ENCODE measurements at places on chromosomes 2 and 18.
A peak's percentile ranks its signal among the peaks of the same experiment; 100 is the strongest.

- DNase-seq: no peak
Observed at GRCh38 chr2:71824436-71824835, 323.2 kb downstream of the CYP26B1 start.

DNA sequence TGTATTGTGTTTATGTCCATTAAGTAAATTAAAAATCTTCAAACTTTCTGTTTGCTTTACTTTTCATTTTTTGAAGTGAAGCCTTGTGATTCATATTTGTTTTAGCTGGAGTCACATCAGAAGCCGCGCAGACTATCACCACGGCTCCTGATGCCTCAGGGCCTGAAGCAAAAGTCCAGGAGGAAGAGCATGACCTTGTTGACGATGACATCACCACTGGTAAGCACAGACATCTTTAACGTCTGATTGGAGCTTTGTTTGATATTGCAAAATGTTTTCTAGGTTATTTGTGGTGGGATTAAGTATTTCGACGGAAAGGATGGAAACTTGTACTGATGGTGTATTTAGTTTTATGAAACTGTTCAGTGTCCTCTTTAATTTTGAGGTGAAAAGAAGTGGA is 164.8 kb downstream of the WDR7 start:
- no peak for DNase-seq

DNA sequence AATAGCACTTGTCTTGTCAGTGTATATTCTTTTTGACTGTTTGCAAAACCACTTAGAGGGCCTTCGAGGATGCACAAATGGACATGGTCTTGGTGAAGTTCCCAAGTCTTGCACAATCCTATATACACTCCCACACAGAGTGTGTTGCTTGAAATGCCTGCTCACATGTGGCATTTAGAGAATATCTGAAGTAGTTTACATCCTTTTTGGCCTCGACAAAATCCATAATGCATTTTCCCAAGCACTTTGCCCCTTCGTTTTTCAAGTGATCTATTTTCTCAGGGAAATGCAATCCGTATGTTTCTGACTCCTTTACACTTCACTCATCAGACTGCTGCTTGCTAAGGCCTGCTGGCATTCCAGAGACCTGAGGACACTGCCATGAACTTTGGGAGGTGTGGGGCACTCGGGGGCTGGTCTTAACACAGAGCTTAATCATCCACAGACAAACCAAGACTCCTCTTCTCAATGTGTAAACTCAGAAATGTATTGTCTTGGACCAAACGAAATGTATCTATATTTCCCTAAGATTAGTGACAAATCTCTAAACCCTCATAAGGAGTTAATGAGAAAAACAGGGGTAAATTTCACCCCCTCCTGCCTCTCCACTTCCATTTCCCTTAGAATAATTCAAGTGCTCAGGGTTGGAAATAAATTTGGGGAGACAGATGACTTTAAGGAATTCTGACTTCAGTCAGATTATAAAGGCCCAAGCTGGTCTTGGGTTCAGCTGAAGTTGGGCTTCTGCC is 219.3 kb upstream of the APCDD1 start:
- no peak for DNase-seq

GRCh38 chr18:35506024-35506712 is 8.4 kb upstream of the INO80C start:
- no peak for DNase-seq

- no peak for DNase-seq
Observed at GRCh38 chr2:170847716-170848115, 31.0 kb downstream of the GAD1 start.

DNA sequence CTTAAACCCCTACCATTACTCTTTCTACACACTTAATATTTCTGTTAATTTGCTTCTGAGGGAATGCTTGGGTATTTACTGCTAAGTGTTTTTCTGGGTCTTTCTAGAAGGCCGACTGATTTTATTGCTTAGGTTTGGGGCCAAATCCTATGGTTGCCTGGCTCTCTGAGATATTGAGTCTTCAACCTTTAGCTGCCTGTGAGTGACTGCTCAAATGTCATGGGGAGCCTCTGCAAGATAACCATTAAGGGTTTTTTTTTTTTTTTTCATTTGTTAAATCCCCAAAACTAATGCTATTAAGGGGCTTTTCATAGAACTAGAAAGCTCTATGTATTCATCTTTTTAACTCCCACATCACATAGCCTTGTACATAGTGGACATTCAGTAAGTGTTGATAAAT is 5.0 kb downstream of the OSBPL6 start:
- no peak for DNase-seq

GRCh38 chr2:35220461-35220860 is 1135.1 kb upstream of the CRIM1 start:
- no peak for DNase-seq

GRCh38 chr2:203811491-203812221 is 55.9 kb upstream of the CTLA4 start:
- peak; percentile 69 for DNase-seq

- peak; percentile 81 for DNase-seq
Observed at GRCh38 chr18:12934454-12935071, 13.2 kb upstream of the SEH1L start.

- DNase-seq: no peak
Observed at GRCh38 chr18:24785019-24785418, 324.6 kb downstream of the HRH4 start.

DNA sequence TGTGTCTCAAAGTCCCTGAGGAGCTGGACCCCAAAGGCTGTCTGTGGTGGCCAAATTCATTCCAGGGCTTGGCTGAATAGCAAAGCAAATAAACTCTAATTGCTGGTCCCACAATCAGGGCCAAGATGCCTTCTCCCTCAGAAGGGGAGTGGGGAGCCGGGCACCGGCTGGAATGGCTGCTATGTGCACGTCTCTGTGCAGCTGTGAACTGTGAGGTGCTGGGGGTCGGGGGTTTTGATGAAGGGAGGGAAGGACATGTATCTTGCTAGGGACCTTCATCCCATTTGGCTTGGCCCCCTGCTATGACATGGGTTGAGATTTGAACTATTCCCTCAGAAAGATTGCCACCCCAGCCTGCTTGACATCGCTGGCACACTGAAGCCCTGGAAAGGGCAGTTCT is 60.4 kb downstream of the CIB4 start:
- DNase-seq: no peak

GRCh38 chr2:26469092-26469710 is 8.7 kb downstream of the OTOF start:
- DNase-seq: peak; percentile 14

GRCh38 chr2:131035112-131035825 is 58.0 kb downstream of the FAM168B start:
- no peak for DNase-seq

DNA sequence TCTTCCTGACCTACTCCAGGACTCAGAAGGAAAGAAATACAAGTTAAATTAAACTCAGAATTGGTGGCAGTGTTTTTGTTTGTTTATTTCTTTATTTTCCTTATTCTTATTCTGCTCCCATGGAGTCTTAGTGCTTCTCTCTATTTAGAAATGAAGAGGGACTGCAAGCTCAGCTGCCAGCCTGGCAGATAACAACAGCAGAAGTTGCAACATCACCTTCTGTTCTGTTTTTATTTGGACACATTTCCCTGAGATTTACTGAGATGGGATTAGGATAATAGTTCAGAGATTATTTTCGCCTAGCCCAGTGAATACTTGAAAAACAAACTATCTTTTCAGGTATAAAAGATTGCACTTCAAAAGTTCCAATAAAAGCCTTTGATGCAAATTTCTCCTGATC is 70.4 kb upstream of the DTNA start:
- DNase-seq: no peak

- DNase-seq: no peak
Observed at GRCh38 chr2:190679813-190680591, 31.1 kb downstream of the NAB1 start.

DNA sequence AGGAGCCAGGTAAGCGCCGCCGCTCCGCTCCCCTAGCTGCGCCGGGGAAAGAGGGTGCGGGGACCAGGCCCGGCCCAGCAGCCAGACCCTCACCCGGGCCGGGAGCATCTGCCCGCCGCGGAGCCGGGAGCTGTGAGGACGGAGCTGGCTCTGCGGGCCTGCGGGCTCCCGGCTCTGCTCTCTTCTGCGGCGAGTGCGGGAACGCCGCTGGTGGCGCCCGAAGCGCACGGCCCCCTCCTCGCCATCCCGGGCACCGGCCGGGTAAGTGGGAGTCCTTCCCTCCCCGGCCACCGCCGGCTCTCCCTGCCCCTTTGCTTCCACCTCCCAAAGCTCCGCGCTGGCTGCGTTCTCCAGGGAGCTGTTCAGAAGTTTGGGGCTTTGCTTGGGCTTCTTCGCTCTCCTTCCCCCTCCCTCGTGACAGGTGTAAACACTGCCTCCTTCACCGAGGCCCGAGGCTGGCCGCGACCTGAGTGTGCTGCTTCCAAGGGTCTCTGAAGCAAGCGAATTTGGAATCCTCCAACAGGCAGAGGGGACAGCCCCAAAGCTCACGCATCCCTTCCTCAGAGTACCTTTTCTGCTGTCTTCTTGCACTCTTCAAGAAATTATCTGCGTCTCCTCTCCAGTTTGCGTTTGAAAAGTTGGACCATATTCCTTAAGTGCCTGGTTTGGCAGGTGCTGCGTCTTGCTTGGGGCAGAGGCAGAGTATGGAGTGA is 632 bp downstream of the AFTPH start:
- peak; percentile 46 for DNase-seq

GRCh38 chr2:58543442-58543841 is 302.3 kb upstream of the FANCL start:
- DNase-seq: no peak

DNA sequence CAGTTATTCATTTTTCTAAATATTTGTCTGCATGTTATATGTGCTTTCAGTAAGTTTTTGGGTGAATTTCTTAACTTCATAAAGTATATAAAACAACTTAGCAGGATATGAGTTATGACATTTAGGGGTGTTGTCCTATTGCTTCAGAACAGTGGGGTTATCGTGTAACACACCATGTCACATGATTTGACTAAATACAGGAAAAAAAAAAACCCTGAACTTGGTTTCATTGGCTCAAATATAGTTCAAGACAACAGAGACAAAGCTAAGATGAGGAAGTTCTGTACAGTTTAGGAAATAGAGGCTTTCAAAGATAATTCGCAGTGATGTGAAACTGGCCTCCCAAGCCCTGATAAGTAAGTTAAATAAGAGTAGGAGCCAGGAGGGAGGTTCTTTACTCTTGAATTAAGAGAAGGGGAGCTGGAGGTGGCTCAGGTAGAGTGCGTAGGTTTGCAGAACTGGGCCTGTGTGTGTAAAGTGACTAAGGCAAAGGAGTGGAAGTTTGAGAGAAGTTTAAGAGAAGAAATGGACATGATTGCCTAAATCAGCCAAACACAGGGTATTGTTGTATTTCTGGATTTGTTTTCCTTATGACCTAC is 53.9 kb downstream of the LIMS1 start:
- DNase-seq: no peak

GRCh38 chr2:55585451-55586080 is 31.9 kb downstream of the PPP4R3B start:
- DNase-seq: no peak

DNA sequence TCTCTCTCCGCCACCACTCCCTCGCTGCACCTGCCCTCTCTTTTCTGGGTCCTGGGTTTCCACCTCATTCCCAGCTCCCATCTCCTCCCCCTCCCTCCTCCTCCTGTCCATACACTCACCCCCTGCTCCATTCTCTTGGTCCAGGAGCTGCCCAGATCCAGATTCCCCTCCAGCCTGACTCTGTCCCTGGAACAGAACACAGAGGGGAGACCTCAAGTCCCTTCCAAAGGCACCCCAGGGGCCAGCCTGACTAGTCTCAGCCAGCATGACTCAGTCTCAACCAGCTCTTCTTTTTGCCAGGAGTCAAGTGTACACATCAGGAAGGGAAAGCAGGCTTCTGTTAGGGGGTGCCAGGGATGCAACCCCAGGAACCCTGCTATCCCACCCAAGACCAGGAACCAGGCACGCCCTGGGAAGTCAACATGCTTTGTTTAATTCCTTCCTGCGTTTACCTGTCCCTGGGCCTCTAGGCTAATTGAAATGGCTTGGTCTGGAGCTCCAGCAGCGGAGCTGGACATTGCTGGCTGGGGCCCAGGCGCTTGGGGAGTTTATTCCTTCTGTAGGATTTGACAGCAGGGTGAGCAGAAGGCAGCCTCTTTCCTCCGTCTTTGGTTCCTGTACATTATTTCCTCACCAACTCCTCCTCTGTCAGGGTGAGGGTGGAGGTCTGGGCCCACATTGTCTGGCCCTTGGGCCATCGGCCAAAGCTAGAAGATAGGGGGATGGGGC is 28.4 kb upstream of the SELENOI start:
- no peak for DNase-seq

DNA sequence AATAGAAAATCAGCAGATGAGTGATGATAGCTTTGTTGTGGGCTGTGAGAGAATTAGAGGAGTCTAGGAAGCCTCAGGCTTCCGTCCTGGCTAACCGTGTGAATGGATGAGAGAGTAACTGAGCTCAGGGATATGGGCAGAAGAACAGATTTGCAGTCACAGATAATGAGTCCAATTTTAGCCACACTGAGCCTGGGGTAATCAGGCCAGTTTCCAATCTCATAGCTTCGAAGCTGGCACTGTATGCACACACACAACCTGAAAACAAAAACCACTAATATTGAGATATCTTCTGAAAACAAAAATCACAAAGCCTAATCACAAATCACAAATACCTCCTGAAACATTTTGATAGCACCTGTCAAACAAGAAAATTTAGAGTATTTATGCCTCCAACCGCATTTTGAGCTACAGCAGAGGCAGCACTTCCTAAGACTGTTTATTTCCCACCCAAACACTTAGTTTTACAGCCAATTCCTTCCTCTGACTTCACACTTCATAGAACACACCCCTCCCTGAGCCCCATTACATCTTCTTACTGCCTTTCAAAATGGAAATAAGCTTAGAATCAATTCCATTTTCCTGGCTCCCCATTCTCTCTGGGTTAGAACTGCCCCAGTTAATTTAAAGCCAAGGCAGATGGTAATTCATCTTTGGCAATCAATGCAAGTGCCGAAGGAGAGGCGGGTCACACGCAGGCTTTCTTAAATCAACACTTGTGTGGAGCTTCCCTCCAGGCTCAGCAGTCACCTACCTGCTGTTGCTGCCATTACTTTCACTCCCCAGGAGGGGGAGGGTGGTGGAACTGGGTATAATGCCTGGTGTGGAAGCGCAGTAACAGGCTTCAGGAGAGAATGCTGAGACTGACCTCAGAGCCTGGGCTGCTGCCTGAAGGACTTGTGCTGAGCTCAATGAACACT is 18.9 kb downstream of the TTR start:
- peak; percentile 33 for DNase-seq

DNA sequence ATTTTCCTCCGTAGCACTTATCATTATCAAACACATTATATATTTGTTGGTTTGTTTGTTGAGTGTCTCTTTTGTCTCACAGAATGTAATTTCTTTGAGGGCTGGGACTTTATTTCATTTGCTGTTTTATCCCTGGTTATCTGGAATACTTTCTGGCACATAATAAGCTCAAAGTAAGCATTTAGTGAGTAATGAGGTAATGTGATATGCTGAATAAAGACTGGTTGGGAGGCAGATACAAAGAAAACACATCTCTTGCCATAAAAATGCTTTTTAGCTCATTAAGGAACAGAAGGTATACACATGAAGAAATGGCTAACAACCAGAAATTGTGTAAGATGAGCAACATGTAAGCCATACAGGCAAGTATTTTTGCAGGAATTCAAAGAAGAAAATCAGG is 1411.8 kb downstream of the LRP1B start:
- DNase-seq: no peak

Data from left hindlimb (tissue), 1 donor.